Esophagus muscularis mucosa (tissue), 4 donors: ENCODE measurements at places on chromosomes 5 and 9. TPM values are rescaled to one million over a fixed set of nuclear protein-coding genes. Genes with fewer than 3 reads are reported as not detected.

Gene CCNO
- not detected for total RNA-seq

DNA sequence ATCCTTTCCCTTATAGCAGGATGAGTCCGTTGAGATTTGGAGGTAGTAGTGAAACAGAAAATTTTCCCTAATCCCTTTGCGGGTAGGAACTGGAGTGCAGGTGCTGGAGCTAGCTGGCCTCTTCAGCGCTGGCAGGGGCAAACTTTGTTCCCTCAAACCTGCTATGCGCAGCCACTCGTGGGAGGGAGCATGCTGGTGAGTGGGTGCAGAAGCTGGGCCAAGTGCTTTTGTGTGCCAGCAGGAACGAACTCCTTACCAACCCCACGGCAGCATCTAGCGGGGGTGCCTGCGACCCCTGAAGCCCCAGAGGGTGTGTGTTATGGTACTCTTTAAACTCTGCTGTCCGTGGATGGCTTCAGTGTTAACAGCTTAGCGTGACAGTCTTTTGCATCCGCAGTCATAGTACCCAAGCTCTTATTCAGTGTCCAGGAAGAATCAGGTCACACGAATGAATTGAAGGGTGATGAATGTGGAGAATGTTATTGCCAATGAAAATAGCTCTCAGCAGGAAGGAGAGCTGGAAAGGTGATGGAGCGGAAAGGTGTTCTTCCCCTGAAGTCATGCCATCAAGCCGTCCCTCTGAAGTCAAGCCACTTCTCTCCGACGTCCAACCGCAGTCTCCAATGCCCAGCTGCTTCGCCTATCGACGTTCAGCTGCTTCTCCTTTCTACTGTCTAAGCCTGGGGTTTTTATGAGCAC, 1445.1 kb upstream of the CDH9 start:
- no peak for DNase-seq

Gene ARID3C
- total RNA-seq, result not detected

Gene ABO
- 3.8 TPM for total RNA-seq

Gene ELAVL2
- total RNA-seq, result 0.86 TPM

Gene EIF4E1B
- total RNA-seq, result not detected

DNA sequence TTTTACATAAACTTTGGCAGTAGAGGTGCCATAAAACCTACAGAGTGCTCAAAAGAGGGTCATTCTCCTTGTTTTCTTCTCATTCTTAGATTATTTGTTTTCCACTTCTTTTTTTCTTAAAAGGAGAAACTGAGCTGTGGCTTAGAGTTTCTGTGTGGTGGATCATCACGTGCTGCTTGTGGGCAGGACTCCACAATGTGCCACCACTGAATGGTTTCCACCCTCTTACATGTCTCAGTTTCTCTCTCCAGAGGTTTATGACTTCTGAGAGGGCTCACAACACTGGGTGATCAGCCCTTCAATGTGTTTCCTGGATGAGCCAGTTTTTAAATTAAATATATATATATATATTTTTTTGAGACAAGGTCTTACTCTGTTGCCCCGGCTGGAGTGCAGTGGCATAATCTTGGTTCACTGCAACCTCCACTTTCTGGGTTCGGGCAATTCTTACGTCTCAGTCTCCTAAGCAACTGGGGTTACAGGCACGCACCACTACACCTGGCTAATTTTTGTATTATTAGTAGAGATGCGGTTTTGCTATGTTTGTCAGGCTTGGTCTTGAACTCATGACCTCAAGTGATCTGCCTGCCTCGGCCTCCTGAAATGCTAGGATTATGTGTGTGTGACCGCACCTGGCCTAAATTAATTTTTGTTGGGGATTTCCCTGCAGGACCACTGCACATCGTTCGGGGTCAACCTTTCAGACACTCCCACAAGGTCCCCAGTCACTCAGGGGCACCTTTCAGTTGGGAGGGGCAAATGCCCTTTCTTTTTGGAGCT, 3.1 kb upstream of the UNC13B start:
- DNase-seq, result no peak

Gene REEP2
- total RNA-seq, result 38.8 TPM

- no peak for DNase-seq
Measured at GRCh38 chr9:28781481-28781880, 1208.2 kb upstream of the C9orf72 start.

Gene CSF2
- not detected for total RNA-seq

Gene SLC24A2
- not detected for total RNA-seq

DNA sequence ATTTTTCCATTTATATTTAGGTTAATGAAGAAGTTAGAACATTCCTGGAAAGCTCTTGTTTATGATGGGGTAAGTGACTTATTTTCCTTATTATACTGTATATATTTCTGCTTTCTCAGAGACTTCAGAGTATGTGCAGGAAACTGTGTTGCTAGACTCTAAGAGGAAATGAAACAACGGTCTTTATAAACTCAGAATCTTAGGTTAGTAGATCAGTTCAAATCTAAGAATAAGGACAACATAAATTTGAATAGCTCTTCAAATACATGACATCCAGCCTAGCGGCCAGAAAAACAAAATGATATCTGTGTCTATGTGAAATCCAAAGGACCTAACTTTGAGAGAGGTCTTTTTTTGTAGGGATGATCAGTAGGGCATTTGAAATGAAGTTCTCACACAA, 94.3 kb downstream of the PRKACG start:
- no peak for DNase-seq

DNA sequence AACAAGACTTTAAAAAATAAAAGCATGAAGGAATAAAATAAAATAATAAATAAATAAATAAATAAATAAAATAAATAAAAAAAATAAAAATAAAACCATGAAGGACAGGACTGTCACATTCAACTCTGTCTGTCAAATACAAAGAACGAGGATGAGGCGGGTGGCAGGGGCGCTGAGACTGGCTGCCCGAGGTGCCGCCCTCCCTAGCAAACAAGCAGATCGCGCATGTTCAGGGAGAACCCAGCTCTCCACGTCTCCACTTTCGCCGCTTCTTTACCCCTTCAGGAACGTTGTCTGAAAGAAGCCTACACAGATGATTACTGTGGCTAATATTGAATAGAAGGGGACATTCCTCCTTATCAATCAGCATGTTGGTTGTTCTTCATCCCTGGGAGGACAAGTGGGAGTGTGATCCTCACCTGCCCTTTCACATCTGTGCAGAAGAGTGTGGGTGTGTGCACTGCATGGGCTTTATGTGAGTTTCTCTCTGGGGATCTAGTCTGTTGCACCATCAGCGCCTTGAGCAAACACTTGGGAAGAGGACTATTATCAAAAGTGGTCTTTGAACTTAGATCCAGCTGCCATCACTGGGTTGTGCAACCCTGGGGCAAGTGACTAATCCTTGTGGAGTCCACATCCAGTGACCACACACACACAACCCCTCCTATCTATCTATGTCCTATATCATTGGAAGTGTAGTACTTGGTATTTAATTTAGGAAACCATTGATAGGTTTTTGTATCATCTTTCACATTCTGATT, 399.2 kb downstream of the IRX2 start:
- DNase-seq, result peak; percentile 68

Gene RAB3C
- 2.6 TPM for total RNA-seq

Gene FAM163B
- total RNA-seq, result not detected

DNA sequence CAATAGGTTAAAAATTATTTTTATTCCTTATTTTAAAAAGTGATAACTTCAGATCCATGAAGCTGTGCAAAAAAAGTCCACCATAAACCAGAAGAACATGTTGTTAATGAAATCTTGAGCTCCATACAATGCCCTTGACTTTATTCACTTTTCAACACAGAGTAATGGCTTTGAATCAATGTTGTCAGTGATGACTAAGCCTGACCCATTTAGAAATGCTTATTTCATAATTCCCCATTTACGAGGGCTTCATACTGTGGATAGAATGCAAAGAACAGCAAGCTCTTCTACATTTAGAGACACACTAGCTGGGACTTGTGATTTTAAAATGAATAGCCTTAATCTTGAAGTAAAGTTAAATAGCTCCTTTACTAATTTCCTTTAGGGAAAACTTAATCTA, 25.7 kb upstream of the IL9 start:
- no peak for DNase-seq

DNA sequence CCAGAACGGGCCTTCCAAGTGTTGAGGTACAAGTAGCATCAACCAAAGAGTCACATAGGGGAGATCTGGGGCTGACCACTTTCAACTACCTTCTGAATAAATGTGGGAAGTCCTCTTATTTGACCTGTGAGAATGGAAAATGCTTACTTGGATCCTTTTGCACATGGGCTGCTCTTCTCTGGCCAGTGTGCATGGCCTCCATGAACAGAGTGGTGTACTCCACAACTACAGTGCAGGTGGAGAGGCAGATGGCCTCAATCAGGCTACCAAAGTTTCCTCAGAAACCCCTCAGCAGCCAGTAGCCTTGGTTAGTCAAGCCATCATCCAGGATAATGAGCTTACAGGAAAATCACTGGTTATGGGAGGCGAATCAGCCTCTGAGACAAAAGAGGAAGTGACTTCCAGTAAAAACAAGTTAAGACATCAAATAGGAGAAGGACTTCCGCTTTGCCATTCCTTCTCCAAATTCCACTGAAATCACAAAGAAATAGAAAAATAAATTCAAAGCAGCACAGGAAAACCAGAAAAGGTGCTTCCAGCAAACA, 18.3 kb upstream of the FCHO2 start:
- no peak for DNase-seq

DNA sequence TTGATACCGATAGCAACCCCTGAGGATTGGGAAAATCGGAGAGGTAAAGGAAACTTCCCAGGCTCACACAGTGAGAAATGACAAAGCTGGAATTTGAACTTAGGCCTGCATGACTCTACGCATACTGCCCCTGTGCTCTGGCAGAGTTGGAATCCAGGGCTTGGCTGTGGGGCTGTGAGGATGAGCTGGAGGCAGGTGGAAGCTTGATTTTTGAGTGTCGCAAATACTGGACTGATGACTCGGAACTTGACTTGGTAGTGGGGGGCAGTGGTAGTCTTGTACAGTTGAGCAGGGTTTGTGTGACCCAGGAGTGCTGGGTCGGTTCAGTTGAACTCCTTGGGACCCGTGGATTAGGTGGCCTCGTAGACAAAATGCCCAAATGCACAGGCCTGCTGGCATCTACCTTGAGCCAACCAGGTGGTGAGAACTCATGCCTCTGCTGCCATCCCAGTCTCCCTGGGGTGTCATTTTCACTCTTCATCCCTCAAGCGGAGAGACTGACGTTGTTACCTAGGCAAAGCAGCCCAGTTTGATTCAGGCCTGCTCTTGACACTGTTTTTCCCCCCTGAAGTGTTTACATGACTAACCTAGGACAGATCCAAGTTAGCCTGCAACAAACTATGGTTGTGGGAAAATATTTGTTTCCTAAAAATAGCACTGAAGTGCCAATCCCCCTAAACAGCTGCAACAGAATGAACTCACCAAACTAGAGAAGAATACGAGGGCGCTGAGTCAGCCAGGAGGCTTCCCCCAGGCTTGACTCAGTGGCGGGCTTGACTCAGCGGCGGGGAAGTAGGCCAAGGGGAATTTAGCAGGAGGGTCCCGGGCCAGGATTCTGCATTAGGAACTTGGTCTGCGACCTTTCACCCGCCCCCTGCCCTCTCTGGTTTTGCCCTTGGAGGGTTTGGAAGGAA, 45.7 kb upstream of the ORM1 start:
- no peak for DNase-seq
